ENCODE measurements at places on chromosomes 16 and 17.

DNA sequence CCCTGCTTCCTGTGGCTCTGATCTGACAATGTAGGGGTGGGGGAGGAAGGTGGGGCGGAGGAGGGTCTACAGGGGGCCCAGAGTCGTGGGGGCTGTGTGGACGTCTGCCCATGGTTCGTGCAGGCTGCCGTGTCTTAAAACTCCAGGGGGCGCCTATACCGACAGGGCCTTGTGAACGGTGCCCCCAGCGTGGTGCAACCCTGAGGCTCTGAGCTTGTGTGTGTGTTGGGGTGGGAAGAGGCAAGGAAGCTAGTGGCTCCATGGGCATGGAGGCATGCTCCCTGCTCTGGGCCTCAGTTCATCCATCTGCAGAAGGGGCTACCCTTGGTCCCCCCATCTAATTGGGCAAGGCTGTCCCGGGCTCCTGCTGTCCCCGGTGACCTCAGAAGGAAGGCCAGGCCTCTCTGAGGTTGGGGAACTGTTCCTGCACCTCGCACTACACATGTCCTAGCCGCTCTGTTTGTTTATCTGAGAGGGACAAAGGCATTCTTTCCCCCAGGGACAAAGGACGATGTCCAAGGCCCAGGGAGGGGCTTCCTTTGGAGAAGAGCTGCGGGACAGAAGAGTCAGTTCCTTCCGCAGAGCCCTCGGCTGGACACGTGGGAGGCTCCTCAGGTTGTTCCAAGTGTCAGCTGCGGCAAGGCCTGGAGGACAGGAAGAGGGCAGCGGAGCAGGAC lies 13.5 kb downstream of the CA4 start:
- no peak for DNase-seq

- peak; percentile 86 for DNase-seq
These were observed at the start of gene PIK3R5 for GRCh38 chr17:8965394-8966168. TSS of gene PIK3R5 (minus strand) at chr17:8965707. CDS start at chr17:8911494, 54,213 bp downstream.

GRCh38 chr17:32520104-32520701 lies 33.4 kb downstream of the CDK5R1 start:
- peak; percentile 62 for DNase-seq

DNA sequence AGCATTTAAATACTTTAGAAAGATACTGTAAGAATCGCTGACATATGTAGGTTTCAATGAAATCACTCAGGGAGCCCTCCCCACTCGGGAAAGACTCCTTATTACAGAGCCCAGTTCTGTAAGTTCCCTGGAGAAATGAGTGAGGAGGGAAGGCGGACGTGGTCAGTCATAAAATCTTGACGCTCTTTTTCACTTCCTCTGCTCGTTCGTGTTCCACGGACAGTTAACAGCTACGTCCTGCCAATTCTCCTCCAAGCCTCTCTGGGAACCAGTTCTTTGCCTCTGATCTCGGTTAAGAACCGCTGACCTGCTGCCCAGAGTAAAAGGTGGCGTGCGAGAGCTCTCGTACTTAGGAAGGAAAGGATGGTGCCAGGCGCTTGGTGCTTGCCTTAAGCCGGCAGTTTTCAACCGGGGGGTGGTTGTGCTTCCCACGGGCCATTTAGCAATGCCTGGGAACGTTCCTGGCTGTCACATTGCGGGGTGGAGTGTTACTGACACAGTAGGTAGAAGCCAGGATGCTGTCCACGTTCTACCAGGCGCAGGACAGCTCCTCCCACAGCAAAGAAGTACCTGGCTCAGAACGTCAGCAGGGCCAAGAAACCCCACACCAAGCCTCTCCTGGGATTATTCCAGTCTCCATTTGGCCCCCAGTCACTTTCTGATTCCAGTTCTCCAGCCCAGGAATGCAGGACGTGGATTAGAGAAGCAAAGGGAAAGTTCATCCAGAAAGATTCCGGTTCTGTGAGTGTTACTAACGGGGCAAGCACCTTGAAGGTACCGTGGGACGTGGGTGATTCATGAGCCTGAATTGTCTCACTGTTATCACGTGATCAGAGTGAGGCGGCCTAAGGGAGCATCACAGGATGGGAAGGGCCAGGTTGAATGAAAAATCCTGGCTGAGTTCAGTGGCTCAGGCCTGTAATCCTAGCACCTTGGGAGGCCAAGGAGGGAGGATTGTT lies 87.7 kb downstream of the MRM3 start:
- no peak for DNase-seq

DNA sequence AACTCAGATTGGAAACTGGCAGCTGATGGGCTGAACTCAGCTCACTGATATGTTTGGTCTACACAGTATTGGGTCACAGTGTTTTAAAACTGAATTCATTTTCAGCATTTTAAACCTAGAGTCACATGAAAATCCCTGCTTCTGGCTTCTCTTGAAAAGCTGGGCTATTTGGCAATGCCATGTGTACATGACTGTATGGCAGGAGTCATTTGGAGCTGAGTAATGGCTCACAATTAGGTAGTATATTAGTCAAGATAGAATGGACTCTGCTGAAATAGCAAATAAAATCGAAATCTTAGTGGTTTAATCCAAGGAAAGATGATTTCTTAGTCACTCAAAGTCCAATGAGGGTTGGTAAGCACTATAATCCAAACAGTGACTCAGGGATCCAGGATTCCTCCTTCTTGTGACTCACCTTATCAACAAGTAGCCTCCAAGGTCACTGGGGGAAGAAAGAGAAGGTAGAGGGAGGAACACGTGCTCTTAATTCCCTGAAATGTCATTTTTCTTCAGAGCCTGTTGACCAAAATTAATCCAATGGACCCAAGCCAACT lies 13.9 kb upstream of the PMP22 start:
- no peak for DNase-seq

- DNase-seq, result no peak
These were observed 446.5 kb upstream of the CDH5 start for GRCh38 chr16:65919986-65920376.

DNA sequence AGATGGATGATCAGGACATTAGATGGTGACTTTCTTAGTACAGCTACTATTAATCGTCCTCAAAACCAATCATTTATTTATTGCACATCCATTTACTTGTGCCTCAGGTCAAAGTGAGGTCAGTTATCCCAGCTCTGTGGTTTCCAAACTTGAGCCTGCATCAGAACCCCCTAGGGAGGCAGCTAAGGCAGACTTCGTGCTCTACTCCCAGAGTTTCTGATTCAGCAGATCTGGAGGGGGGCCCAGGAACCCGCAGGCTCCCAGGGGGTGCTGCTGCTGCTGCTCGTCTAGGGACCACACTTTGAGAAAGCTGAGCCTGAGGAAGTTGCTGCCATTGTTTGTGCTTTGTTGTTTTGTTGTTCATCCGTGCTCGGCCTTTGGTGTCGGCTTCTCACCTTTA lies 44.0 kb upstream of the CLEC18B start:
- no peak for DNase-seq

- DNase-seq, result peak; percentile 56
These were observed 8.1 kb downstream of the COX6A2 start for GRCh38 chr16:31420037-31420436.

DNA sequence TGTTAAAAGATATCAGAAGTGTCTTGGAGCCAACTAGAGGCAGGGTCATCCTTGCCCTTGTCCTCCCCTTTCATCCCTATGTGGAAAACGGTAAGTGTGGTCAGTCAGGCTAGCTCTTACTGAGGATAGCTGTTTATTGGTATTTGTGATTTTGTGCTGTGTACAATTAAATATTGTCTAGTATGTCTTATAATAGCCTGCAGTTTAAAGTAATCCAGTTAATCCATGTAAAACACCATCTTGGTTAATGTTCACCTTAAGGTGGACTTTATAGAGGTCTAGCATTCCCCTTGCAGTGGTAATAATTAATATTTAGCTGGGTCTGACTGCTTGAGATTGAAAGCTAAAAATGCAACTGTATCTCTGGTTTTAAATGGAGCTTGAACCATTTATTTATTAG lies 25.6 kb downstream of the METTL9 start:
- no peak for DNase-seq

GRCh38 chr16:78900044-78900811 lies 700.3 kb downstream of the MAF start:
- DNase-seq, result no peak

GRCh38 chr17:2436316-2436905 lies 35.6 kb upstream of the MNT start:
- no peak for DNase-seq

DNA sequence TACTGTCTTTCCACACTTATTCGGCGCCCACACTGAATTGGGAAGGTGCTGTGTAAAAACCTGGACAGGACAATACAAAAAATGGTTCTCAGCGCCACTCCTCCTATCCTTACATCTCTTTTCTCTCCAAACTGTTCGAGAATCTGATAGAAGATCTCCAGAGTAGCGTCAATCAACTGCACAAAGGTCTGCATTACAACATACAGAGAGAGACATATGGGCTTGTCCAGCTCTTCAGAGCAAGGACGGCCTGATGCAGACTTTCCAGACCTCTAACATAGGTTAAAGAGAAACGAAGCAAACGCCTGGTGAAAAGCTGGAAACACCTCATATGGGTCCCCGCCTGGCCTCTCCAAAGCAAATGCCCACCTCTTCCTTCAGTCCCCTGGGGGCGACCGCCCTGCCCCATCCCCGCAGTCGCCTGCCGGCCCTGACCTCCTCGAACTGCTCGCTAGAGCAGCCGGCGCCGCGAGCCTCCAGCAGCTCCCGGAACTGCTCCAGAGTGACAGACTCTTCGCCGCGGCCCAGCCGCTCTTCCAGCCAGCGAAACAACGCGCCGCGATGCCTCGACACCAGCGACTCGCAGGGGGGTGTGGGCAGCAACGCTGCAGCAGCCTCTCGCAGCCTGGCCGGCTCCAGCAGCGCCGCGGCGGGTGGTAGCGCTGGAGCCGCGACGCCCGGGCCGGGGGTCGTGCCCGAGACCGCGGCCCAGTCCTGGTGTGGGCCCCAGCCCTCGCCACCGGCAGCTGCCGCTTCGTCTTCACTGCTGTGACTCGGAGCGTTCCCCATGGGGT lies 526 bp downstream of the ZZEF1 start:
- DNase-seq, result no peak

DNA sequence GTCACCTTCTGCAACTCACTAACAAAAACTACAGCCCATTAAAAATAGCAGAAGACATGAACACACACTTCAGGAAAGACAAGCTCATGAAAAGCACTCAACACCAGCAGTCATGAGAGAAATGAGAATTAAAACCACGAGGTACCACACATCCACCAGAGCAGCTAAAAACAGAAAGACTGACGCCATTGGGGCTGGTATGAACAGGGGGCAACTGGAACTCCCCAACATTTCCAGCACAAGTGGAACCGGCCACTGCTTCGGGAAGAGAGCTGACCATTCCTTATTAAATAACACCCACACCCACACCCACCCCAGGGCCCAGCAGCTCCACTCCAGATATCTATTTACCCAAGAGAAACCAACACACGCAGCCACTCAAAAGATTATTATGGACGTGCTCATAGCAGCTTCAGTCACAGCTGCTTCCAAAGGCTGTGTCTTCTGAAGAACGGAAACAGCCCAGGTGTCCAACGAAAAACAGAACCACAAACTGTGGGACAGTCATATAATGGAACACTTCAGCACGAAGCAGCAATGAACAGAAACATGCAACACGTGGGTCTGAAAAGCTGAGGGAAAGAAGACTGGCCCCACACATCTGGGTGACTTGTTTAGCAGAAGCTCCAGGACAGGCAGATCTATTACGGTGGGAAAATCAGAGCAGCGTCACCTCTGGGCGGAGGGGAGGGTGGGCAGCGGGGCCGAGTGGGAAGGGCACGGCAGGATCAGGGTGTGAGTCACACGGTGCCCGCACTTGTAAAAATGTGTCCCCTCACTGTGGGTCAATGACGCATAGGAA lies 41.1 kb downstream of the KLHDC4 start:
- no peak for DNase-seq

- no peak for DNase-seq
These were observed 215.7 kb downstream of the PRKCA start for GRCh38 chr17:66518108-66518507.

GRCh38 chr17:79944821-79945391 lies 90.8 kb downstream of the TBC1D16 start:
- DNase-seq, result peak; percentile 29

DNA sequence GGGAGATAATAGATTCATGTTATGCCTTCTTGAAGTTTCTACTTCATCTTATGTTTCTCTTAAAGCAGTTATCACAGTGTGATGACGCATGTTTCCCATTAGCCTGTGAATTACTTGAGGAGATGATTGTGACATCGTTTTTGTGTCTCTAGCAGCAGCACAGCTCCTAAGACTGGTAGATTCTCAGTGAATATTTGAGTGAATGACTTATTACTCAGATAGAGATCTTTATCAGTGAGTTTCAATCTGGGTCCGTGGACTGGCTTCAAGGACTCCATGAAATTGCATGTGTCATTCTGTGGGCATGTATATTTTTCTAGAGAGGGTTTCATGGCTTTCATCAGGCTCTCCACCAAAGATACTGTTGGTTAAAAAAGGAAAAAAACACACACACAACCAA lies 29.9 kb downstream of the YPEL2 start:
- no peak for DNase-seq

GRCh38 chr16:2205967-2206313 lies 686 bp downstream of the MLST8 start:
- no peak for DNase-seq

GRCh38 chr16:80167657-80168390 lies 373.0 kb upstream of the DYNLRB2 start:
- DNase-seq, result no peak

DNA sequence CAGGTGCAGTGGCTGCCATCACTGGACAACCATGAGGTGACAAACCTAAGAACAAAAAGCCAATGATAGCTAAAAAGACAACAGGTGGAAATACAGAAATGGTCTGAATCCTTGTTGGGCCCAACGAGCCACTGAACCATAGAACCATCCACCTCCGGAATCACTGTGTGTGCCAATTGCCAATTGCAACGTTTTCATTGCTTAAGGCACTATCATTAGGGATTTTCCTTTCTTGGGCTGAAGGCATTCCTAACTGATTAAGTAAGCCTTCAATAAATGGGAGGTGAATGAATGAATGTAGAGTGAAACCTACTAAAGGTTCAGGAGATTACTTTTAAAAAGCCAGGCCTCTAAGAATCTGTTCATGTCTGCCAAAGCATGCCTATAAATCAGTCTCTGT lies 3.6 kb downstream of the USP31 start:
- no peak for DNase-seq

DNA sequence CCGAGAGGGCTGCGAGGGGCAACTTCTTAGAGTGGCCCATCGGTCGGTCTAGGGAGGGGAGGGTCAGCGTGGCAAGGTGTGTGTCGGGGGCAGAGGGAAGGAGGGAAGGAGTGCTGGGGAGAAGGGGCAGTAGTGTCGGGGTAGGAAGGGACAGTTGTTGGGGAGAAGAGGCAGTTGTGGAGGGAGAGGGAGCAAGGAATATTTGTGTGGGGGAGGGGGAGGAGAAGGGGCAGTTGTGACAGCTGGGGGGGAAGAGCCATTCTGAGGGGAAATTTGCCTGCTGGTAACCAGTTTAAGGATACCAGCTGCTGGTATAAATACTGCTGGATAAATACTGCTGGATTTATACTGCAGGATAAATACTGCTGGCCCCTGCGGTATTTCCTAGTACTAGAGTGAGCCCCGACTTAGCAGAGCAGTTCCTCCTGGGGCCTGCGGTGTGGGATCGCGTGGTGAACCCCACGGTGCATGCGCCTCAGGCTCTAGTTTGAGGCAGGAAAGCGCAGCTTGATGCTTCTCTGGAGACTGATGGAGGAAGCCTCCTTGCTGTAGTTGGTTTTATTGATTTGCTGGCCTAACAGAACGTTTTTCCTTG lies 309 bp downstream of the DNAH2 start:
- peak; percentile 78 for DNase-seq
